Glutamatergic neuron (in vitro differentiated cells): ENCODE measurements at places on chromosomes 13 and 19.

- no peak for DNase-seq
Observed at GRCh38 chr19:13398780-13399726, 107.2 kb downstream of the CACNA1A start.

GRCh38 chr19:28103921-28104320 lies 1109.0 kb downstream of the UQCRFS1 start:
- no peak for DNase-seq

DNA sequence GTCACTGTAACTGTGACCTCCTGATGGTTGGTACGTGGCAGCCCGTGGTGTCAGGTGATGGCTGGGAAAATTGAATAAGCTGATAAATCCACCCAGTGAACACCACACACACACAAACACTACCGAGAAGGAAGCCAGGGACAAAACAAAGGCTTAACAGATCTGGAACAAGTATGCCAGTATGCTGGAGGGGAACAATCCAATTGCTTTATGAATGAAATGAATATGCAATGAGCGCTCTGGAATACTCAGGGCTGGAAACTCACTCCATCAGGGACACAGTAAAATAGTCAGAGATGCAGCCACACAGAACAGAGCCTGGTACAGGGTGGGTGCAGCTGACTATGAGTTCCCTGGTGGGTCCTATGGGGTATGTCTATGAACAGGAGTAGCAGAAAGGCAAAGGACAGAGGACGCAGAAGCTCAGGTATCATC lies 16.7 kb downstream of the TMTC4 start:
- DNase-seq = no peak

DNA sequence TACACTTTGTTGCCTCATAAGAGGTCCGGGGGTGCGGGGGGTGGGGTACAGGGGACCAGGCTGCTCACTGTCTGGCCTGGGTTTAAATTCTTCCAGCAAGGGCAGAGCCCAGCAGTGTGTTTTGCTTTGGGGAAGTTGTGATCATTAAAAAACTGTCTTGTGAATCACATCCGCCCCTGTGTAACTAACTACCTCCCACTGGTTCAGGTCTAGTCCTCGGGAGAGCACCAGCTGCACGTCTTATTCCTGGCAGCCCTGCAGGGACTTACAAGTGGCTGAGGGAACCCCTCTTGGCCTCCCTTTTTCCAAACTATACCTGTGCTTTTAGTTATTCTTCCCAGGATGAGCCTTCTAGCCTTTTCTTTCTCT lies 127.5 kb downstream of the SIPA1L3 start:
- no peak for DNase-seq

DNA sequence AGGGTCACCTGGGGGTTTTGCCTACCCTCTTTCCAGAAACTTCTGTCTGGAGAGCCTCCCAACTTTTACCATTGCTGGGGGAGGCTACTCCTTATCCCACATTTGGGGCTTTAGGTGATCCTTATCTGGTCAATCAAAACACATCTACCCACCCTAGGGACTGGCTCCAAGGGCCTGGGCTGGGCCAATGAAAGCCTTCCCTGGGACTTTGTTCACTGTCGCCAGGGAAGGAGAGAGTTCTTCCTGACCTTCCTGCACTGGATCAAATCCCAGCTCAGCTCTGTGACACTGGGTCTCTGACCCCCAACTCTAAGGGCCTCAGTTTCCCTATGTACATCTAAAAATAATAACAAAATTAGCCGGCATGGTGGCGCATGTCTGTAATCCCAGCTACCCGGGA lies 11.1 kb downstream of the DOCK6 start:
- no peak for DNase-seq

GRCh38 chr13:46104868-46105267 lies at the start of gene CPB2:
TSS of gene CPB2 (minus strand) at chr13:46105033. CDS start at chr13:46105009, 24 bp downstream.
- no peak for DNase-seq

DNA sequence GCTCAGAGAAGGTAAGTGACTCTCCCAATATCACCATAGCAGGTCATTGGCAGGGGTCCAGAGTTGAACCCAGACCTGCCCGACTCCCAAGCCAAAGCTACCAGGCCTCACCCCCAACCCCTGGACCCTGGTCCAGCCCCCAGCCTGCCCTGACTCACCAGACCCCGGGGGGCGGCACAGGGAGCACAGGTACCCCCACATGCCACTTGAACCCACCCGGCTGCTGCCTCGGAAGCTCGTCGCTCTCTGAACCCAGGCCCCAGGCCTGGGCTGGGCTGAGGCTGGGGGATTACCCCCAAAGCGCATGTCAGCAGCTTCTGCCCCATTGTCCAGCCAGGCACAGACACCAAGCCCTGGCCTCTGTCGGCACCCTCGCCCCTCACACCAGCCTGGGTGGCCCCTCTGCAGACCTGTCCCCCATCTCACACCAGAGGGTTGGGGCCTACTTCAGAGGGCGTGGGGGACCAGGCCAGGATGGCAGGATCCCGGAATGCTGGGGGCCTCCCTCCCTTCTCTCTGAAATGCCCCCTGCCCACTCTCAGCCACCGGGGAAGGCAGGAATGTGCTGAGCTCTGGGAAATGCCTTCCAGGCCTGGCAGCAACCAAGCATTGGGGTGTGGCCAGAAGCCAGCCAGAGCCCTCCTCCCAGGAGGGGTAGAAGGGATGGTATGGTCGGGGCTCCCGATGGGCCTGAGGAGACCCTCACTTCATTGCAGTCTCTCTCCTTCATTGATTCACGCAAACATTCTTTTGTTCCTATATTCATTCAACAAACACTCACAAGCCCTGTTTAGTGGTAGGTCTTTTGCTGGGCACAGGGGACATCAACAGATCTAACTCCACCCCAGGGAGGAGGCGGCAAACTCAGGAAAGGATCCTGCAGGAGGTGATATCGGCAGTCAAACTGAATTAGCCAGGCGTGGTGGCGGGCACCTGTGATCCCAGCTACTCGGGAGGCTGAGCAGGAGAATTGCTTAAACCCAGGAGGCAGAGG lies 1.7 kb upstream of the PRX start:
- DNase-seq = no peak

DNA sequence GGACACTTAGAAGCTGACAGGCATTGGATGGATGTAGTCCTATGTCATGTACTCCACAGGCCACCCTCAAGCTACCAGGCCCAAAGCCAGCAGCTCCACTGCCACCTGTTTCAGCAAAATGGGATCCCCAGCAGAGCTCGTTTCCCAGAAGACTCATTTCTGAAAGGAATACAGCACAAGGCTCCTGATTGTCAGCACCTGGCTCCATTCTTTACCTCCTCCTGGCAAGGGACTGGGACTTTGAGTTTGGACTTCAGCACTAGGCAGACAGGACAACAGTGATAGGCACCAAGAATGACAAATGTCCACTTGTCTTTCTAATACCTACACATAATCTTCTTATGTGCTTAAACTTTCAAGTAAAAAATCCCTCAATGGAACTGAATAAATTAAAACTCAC lies 150.4 kb upstream of the RXFP2 start:
- DNase-seq = no peak

- DNase-seq = no peak
Observed at GRCh38 chr13:97884707-97885468, 68.6 kb upstream of the IPO5 start.
